Naive thymus-derived CD4-positive, alpha-beta T cell (primary cell): ENCODE measurements at places on chromosomes 11 and 22. TPM values are rescaled to one million over a fixed set of nuclear protein-coding genes. Genes with fewer than 3 reads are reported as not detected.

OR10D3 gene
- polyA plus RNA-seq = not detected

SMTNL1 gene
- polyA plus RNA-seq = 0.28 TPM

NOL12 gene
- 42.7 TPM for polyA plus RNA-seq

OR52N4 gene
- 0.33 TPM for polyA plus RNA-seq

RNF215 gene
- polyA plus RNA-seq = 0.08 TPM

- DNase-seq = no peak
- no peaks in the 10 kb centered on the region for H3K27me3 ChIP-seq
- no peaks in the 10 kb centered on the region for H3K4me1 ChIP-seq
- no peaks in the 10 kb centered on the region for H3K36me3 ChIP-seq
These were observed 388.4 kb downstream of the BUD13 start for GRCh38 chr11:116384407-116384806.

DNA sequence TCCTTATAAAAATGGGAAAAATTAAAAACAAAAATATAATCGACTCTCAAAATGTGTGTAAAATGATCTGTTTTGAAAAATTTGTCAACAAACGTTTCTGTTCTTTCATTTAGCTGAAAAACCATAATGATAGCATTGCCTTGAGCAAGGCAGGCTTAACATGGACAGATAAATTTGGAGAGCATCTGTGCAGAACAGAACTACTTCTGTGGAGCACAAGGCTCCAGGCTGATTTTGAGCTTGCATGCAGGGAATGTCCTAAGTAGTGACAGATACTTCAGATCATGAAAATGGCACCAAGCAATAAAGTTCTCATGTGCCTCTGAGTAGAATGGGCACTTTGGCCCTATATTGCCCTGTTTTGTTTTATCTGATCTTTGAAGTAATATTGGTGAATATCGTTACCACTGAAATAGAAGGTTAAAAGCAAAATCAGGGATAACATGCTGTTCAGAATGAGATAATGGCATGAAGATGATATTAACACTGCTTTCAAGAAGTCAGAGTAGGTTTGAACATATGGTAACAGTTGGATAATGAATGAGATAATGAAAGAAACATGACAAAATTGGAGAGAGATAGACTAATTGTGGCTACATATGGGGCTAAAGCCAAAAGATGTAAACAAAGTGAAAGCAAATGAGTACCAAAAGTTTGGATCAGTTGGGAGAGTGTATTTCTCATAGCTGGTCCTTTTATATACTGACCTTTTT is 730.5 kb upstream of the CCDC179 start:
- H3K36me3 ChIP-seq = no peaks in the 10 kb centered on the region
- H3K27me3 ChIP-seq = no peaks in the 10 kb centered on the region
- DNase-seq = no peak

DNA sequence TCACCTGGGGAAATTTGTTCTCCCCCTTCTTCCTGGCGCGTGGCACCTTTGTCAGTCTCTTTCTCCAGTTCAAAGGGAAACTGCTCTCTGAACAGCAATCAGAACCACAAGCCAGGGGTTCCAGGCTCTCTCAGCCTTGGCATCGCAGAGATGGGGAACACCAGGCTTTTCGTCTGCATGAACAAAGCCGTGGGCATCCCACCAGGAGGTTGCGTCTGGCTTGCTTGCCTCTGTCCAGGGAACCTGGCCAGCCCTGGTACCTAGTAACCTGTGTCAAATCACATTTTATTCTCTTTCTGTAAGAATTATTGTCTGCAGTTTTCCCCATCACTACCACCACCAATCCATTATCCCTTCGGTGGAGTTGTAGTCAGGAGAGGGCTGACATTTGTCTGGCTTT is 107.0 kb downstream of the WNT7B start:
- no peak overlapping the region for H3K27ac ChIP-seq
- H3K4me3 ChIP-seq = no peak overlapping the region
- H3K27me3 ChIP-seq = no peaks in the 10 kb centered on the region
- no peaks in the 10 kb centered on the region for H3K4me1 ChIP-seq
- no peak for DNase-seq

DNA sequence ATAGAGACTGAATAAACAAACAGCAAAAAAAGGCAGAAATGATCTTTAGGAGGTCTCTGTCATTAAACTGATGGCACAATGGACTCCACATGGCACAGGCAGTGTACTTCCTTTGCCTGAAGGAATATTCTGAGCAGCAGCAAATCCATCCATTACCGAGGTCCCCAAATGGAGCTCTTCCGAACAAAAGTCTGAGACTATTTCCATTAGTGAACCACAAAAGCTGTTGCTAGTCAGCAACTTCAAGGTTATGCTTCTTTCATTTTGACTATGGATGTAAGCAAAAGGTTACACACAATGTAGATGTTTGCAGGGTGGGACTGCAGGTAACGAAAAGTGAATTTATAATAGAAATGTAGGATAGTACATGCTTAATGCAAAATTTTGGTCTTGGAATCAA is 14.5 kb downstream of the NARS2 start:
- no peaks in the 10 kb centered on the region for H3K27me3 ChIP-seq
- no peak for DNase-seq
- H3K4me1 ChIP-seq = no peaks in the 10 kb centered on the region
- no peak overlapping the region for H3K4me3 ChIP-seq
- H3K27ac ChIP-seq = no peak overlapping the region
- peaks cover 6% of the 10 kb centered on the region for H3K36me3 ChIP-seq

DNA sequence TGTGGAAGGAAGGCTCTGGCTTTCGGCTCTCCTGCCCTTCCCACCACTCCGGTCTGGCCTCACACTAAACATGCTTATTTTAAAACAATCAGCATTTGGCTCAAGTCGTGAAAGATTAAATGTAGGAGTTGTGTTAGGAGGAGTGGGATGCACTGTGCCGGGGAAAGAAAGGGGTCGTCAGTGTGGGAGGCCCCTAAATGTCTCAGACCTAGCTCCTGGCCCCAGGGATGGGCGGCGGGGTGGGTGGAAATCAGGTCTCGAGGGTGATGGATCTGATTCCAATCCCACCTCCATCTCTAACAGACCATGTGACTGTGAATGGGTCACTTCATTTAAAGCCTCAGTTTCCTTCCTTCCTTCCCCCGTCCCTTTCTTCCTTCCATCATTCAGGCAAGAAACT is 6.9 kb upstream of the SHISAL1 start:
- no peak for DNase-seq
- H3K4me3 ChIP-seq = no peak overlapping the region
- peaks cover 5% of the 10 kb centered on the region for H3K4me1 ChIP-seq

DNA sequence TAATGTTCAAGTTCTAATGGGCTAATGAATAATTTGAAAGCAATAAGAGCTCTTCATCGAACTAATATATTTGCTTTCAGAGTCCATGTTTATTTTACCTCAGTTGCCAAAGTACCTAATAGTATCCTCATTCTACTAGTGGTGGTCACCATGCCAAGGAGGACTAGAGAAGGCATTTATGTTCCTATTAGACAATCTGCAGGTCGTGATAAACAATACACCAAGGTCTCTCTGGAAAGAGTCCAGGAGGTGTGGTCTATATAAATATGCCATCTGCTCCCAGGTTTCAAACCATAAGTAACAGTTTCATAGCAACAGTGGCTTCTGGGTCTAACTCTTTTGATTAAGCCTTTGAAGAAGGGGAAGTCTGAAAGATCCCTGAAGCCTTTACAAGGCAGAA is 42.9 kb downstream of the ARFGAP3 start:
- H3K36me3 ChIP-seq = no peaks in the 10 kb centered on the region
- H3K27me3 ChIP-seq = no peaks in the 10 kb centered on the region
- DNase-seq = no peak
- H3K4me3 ChIP-seq = no peak overlapping the region
- no peaks in the 10 kb centered on the region for H3K4me1 ChIP-seq
